Endothelial cell of coronary artery (primary cell): ENCODE measurements at places on chromosomes 4 and X. TPM values are rescaled to one million over a fixed set of nuclear protein-coding genes. Genes with fewer than 3 reads are reported as not detected.

The MAGEA8 gene
- not detected in 2 replicates for total RNA-seq

The ACOT9 gene
- 54.3 and 69.3 TPM in 2 replicates for total RNA-seq

The SETD7 gene
- 51.7 and 70.7 TPM in 2 replicates for total RNA-seq

The UGT2B7 gene
- not detected in 2 replicates for total RNA-seq

The GABRQ gene
- not detected in 2 replicates for total RNA-seq

The GYG2 gene
- total RNA-seq: under 0.01 and 0.09 TPM in 2 replicates
